ENCODE measurements at places on chromosomes 1 and 21.
A peak's percentile ranks its signal among the peaks of the same experiment; 100 is the strongest.

- DNase-seq = no peak
Observed at GRCh38 chr1:218436997-218437396, 91.9 kb downstream of the TGFB2 start.

GRCh38 chr21:33330726-33331125 lies 6.0 kb downstream of the IFNAR1 start:
- DNase-seq = no peak

DNA sequence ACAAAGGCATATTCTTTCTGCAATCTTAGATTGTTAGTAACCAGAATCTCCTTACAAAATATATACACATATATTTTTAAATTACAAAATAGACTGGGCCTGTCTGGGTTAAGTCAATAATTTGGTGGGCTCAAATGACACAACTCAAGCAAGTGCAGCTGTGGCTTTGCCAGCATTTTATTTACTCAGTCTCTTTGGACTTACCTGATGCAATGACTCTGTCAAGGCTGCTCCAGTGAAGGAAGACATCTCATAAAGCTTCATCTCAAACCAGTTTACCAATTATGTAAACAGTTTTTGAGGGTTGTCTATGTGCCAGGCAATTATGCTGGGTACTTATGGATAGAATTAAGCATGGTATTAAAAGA lies 22.8 kb upstream of the ABCA4 start:
- no peak for DNase-seq

DNA sequence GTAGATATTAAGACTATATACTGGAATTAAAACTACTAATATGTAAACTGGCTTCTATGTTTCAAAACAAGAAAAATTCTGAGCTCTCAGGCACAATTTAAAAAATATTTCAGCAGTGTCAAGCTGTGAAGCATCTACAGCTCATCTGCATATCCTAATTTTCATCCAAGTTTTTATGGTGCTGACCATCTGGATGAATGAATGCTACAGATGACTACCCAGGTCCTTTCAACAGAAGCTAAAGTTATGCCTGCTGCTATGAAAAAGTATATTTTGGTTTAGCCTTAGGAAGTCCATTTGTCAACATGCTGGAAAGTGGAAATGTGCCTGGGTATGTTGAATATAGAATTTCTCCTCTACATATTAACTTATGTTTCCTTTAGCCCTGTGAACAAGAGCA lies 206.9 kb downstream of the NEGR1 start:
- no peak for DNase-seq

DNA sequence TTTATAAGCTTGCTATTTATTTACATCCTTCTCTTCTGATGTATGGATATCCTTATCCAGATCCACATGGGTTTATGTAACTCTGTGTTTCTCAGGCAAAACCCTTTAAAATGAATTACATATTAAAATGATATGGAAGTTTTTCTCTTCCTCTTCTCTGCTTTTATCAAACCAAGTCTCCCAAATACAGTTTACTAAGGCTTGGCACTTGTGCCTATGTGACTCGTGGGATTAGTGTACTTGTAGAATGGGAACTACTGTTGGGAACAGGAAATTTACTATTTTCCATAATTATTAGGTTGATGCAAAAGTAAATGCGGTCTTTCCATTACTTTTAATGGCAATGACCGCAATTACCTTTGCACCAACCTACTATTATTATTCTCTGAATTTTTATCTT lies 14.8 kb downstream of the SIM2 start:
- no peak for DNase-seq

- peak; percentile 91 for DNase-seq
Observed at GRCh38 chr1:222084996-222085395, 343.1 kb upstream of the DUSP10 start.

DNA sequence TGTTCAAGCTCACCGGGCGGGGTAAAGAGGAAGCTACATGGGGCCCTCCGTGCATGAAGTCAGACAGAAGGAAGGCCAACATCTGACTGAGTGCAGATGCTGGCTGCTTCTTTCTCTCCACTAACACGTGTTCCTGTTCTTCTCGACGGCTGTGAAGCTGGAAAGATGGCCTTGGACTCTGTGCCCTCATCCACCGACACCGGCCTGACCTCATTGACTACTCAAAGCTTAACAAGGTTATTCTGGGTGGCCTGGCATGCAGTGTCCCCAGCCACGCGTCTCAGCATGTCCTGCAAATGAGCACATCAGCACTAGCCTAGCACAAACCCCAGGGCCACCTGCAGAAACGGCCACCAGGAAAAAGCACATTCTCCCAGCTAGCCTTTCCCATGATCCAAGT lies 41.2 kb downstream of the ACTN2 start:
- DNase-seq = no peak

DNA sequence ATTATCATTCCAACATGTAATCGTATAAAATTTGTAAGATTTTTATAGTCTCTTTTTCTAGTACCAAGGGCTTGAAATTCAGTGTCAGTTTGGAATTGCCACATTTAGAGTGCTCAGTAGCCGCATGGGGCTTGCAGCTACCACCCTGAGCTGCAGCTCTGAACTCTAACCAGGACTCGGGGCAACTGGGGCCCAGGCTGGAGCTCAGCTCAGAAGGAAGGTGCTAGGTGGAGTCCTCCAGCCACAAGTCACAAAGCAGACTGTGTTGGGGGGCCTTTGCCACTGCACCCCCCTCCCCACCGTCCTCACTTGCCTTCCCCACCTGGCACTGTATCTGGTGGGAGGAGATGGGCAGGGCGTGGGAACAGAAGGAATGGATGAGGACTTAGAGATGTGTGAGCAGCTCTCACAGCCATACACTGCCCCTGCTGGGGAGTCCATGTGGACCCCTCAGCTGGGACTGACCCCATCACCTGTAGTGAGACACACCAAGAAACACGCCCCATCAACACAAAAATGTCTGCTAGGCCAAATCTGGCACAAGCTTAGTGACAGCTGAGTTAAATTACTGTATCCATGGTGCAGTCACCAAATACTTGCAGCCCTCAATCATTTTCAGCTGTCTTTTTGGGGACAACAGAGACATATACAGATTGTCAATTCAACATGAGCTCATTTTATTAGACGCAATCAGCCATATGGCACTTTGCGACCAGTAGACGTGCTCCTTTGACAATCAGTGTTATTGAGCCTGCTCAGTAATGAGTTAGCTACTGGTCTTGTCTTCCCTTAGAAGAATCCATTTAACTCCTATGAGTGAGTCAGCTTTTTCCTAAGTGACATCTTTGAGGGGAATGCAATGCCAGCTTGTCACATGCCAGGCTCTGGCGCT lies 241.7 kb upstream of the RAB4A start:
- no peak for DNase-seq

DNA sequence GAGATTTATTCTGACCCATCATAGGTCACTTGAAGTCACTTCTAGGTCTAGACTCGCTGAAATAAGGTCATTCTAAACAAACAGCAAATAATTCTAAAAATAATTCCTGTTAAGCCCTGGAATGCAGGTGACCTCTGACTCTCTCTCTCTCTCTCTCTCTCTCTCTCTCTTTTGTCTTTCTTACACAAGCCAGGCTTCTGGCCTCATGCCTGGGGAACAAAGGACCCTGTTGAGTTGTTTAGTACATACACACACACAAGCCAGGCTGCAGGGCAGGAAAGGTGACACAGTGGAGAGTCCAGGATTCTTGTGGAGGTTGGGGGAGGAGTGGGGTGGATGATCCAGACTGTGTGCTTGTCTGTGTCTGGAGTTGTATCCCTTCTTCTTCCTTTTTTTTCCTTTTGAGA lies 4.0 kb upstream of the MEX3A start:
- peak; percentile 90 for DNase-seq

DNA sequence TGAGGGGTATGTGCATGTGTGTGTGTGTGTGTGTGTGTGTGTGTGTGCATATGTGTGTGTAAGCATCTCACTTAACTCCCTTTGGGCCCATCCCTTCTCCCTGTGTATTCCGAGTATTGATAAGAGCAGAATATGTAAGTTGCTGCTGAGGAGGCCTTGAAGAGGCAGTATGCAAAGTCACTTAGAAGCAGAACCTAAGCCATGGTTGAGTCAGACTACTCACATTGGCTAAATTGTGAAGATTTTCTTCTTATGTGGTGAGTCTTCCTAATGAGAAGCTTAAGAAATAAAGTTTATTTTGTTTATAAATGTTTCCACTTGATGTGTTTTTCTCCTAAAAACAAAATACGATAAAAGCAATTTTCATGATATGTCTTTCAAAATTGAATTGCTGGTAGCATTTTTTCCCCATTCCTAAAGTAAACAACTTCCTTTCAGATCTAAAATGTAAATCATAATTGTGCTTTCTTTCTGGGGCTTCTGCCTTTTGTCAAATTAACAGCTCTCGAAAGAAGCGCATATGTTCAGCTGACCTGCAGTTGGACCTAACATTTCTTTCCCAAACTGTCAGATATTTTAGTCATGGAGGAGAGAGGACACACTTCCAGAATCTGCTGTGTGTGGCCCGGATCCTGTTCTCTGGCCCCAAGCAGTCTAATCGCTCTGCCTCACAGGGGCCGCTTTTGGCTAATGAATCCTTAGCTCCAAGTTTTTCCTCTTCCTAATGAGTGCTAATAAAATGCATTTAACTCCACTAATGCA lies 284.0 kb downstream of the DUSP10 start:
- DNase-seq = peak; percentile 13

DNA sequence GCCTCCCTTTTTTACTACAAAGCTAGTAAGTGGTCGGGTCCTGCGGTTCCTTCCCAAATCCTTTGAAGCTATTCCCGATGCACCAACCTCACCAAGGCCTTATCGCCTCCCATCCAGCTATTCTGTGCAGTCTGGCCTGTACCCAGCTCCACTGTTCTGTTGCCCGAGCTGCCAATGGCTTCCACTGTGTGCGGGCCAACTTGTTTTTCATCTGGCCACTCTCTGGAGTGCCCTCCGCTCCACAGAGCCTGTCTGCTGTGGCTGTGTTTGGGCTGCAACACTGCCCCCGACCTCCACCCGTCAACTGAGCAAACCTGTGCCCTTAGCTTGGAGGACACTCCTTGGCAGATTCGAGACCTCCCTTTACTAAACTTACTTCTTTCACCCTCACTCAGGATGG lies 125.0 kb downstream of the KIAA0319L start:
- DNase-seq = no peak

- no peak for DNase-seq
Observed at GRCh38 chr1:107493111-107493716, 352.4 kb downstream of the NTNG1 start.

- DNase-seq = peak; percentile 22
Observed at GRCh38 chr1:39872698-39873097, 10.6 kb downstream of the TRIT1 start.

GRCh38 chr1:162716123-162716522 lies 74.4 kb upstream of the HSD17B7 start:
- no peak for DNase-seq

GRCh38 chr1:12153181-12153785 lies 13.5 kb upstream of the TNFRSF1B start:
- peak; percentile 64 for DNase-seq

DNA sequence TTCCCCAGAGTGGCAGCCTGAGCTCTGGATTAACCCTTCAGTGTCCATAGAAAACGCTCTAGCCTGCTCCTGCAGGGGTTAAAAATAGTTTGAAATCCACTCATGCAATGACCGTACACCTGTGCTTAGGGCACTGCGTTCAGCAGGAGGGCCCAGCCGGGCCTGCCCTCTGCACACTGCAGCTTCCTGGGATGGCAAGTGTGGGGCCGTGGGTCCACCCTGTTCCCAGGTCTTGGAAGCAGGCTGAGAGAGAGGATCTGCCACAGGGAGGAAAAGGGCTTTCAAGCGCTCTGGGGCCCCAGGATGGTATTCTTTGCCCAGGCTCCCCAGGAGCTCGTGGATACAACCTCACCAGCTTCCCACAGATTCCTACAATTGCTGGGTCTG lies 1.5 kb upstream of the S100B start:
- DNase-seq = no peak

DNA sequence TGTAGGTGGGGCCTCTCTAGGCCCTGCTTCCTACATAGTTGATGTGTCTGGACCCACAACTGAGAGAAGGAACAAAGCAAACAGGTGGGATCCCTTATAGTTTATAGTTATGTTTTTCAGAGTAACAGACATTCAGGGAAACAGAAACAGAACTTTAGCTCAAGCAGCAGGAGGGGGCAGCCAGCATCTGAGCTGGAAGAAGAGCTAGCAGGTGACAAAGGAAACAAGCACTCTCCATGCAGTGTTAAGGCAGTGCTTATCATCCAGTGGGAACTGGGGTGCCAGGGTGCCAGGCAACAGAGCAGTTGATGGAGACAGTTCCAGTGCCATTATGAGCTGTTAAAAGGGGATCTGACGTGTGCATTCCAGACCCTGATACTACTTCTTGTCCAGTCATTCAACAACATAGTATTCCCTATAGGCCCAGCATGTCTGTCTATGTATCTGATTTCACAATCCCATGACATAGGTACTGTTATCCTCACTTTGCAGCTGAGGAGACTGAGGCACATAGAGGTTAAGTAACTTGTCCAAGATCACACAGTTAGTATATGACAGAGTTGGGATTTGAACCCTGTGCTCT lies 13.5 kb downstream of the HIVEP3 start:
- no peak for DNase-seq

All from fibroblast of pulmonary artery (primary cell).